ENCODE measurements at places on chromosomes 5 and 9.
A peak's percentile ranks its signal among the peaks of the same experiment; 100 is the strongest.

DNA sequence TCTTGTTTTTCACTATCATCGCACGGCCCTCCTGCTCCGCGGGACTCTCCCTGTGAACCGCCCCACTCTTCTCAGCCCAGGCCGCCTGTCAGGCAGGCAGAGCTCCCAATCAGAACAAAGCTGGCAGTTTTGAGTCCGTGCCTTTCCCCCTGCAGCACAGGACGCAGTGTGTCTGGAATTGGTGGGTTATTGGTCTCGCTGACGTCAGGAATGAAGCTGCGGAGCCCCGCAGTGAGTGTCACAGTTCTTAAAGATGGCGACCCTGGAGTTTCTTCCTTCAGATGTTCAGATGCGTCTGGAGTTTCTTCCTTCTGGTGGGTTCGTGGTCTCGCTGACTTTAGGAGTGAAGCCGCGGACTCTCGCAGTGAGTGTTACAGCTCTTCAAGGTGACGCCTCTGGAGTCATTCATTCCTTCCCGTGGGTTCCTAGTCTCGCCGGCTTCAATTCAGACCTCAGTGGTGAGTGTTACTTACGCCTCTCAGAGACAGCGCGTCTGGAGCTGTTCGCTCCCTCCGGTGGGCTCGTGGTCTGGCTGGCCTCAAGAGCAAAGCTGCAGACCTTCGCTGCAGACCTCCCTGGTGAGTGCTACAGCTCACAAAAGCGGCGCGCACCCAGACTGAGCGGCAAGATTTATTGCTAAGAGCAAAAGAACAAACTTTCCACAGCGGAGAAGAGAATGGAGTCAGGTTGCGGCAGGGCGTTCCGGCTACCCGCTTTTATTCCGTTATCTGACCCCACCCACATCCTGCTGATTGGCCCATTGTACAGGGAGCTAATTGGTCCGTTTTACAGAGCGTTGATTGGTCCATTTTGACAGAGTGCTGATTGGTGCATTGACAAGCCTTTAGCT lies 7.4 kb downstream of the ZDHHC11B start:
- no peak for DNase-seq

- peak; percentile 92 for DNase-seq
These were observed 16.4 kb upstream of the OMD start for GRCh38 chr9:92440751-92441046.

GRCh38 chr5:168931638-168932345 lies 352.6 kb upstream of the PANK3 start:
- no peak for DNase-seq

- no peak for DNase-seq
These were observed 293.3 kb downstream of the MAN2A1 start for GRCh38 chr5:109982966-109983534.

DNA sequence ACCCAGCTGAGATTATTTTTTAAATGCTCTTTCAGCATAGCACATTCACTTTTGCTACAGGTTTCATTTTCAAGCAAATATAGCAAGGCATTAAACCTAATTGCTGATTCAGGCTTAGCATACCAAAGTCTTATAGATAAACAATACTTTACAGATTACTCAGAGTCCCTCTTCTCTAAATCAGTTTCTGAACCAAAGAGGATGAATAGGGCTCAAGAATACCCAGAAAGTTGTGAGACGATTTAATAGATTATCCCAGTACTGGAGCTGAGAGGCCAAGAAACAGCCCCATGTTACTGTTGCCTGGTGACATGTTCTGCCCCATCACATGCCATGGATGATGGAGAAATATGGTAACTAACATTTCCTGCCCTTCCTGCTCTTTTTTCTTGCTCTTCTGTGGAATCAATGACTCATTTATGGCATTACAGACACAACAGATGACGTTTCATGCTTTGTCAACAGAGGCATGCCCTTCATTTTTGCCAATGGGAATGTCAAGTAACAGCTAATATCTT lies 18.1 kb upstream of the SSBP2 start:
- DNase-seq = peak; percentile 37

GRCh38 chr5:123992641-123993040 lies 480.7 kb downstream of the CSNK1G3 start:
- DNase-seq = no peak

GRCh38 chr5:158513490-158514318 lies 586.0 kb downstream of the EBF1 start:
- peak; percentile 19 for DNase-seq

Measured in T-helper 2 cell (primary cell).